Stimulated activated CD4-positive, alpha-beta T cell treated with anti-CD3 and anti-CD28 coated beads, Interleukin-1b, Interleukin-23, amount 100 ng/mL, for 4 hours (primary cell): ENCODE measurements at places on chromosomes 1 and 21.
A peak's percentile ranks its signal among the peaks of the same experiment; 100 is the strongest.

GRCh38 chr1:84700070-84700469 lies 9.8 kb upstream of the SSX2IP start:
- DNase-seq = no peak

- no peak for DNase-seq
Observed at GRCh38 chr1:111242805-111243523, 15.5 kb downstream of the CHI3L2 start.

DNA sequence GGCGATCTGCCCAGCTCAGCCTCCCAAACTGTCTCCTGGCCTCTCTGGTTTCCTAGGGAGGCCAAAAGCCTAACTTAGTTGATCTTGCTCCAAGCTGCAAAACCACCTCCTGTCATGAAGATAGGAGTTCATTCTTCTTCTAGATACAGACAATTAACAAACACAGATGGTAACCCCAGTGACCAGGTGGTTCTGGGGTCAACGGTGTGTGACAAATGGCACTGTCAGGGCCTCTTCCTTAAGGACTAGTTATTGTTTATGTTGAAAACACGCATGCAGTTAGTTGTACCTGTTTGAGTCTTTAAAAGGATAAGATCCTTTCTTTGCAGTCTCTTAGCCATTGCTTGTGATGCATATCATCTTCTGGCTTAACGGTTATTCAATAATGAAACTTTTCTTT lies 4.6 kb upstream of the UMODL1 start:
- no peak for DNase-seq

- DNase-seq = no peak
Observed at GRCh38 chr21:45177039-45177438, 102.7 kb downstream of the ADARB1 start.

DNA sequence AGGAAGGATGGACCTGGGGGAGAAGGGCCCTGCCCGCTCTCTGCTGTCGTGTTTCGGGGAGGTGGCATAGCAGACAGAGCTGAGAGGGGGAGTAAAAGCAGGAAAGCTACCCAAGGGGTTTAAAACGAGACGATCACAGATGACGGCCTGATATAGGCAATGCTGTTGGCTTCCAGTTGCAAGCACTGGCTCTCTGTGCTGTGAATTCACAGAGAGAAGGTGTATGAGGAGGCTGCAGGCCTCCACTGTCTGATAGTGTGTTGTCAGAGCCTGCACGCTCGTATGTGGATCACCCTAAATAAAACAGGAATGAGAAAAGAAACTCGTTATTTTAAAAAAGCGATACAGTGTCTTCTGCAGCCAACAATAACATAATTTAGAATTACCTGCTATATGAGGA lies 57.4 kb downstream of the LGR6 start:
- no peak for DNase-seq

DNA sequence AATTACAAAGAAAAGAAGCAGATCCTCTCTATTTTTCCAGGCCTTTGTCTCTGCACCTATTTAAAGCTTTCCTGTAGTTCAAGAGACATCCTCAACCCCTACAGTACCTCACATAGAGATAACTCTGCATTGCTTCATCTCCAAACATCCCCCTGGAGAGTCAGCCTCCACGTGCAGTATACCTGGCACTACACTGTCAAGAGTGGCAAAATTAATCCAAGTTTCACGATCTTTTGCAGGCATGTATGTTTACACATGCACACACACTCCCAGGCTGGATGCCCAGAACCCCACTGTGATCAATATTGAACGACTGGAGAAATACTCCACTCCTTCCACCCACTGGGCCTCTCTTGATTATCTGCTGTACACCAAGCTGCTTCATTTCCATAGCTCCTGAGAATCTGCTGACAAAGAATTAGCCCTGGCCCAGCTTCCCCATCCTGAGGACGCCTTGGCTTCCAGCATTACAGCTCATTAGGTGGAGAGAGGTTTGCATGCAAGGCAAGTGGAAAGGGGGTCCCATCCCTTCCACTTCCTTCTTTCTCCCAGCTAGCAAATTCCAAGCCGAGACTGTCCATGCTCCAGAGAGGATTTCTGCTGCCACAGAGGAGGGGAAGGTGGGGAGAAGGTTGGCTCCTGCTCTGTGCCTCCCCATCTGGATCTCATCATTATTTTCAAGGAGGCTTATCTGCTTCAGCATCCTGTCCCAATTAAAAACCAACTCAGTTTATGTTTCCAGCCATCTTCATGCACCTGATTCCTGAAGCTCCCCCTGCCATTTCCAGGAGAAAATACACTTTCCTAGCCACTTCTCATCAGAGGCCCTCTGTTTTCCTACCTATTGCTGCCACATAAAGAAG lies 66.5 kb upstream of the GOLT1A start:
- DNase-seq = no peak

DNA sequence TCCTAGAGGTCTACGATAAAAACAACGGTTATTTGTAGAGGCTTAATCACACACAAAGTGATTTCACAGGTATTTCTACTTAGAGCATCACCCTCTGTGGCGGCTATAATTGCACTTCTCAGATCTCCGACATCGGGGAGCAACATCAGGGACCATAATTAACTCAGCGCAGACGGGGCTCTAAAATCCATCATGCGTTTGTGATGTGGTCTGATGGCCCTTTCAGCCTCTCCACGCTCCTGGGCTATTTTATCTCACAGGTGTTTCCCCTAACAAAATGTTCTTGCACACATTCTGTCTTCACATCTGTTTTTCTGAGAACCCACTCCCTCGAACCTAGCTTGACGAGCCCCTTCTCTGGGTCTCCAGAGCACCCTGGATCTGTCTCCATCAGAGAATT lies 146.3 kb upstream of the DUSP10 start:
- DNase-seq = no peak

DNA sequence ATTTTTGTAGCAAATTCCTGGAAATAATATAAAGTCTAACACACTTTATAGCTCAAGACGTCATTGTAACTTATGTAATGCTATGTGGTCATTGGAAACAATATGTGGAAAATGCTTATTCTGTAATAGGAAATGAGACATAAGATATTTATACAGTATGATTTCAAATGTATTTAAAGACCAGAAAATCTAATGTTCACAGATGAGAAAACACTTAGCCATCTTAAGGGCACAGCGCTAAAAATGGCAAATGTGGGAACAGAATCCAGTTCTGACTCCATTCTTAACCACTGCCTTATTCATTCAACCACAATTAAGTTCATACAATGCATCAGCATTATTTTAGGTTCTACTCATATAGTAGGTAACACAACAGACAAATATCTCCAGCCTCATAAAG lies 12.5 kb downstream of the CSDE1 start:
- DNase-seq = no peak

DNA sequence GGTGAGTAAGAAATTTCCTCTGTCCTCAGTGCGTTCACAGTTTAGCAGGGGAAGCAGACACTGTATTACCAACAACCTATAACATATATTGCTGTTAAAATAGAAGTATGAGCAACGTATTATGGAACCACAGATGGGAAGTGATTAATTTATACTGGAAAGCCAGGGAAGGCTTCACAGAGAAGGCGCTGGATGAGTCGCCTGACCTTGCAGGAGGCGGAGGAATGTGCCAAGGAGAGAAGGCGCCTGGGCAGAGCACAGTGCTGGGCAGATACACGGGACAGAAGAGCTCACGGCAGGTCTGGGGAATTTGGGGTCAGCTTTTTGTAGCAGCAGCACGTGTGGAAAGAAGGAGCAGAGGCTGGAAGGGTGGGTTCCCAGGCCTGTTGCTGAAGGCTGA lies 116.3 kb downstream of the DHRS3 start:
- DNase-seq = no peak

DNA sequence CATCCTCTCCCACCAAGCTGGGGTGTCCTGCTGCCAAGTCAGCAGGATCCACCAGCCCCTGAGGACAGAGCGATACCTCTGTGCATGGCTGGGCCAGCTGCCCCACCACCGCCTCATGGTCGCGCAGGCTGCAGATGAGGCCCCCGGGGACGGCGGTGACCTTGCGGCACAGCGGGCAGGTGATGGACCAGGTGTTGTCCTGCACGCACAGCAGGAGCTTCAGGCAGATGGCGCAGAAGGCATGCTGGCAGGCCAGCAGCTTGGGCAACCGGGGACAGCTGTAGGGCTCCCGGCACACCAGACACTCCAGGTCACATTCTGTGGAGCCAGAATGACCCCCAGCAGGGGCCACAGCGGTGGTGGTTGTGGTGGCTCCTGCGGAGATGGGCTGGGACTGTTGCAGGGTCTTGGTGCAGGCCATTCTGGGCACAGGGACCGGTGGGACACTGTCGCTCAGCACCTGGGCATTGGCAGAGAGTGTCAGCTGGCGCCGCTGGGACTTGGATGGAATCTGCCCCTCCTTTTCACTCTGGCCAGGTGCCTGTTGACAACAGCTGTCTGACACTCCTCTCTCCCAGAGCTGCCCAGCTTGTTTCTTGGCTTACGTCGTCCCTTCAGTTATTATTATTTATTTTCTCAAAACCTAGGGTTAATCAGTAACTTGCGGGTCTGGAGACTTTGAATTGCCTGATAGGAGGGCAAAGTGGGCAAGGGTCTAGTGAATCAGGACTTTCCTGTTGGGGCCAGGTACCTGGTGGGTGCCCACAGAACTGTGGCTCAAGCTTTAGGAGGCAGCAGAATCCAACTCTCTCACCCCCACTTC lies at the start of gene RNF186:
RNF186 (minus strand) TSS at position 603 of the 823 bp plus-strand sequence; CDS start at position 421, 182 bp downstream.
- no peak for DNase-seq

- no peak for DNase-seq
Observed at GRCh38 chr21:36450511-36450910, 29.4 kb downstream of the CLDN14 start.

GRCh38 chr1:3172431-3173380 lies 103.7 kb downstream of the PRDM16 start:
- no peak for DNase-seq

DNA sequence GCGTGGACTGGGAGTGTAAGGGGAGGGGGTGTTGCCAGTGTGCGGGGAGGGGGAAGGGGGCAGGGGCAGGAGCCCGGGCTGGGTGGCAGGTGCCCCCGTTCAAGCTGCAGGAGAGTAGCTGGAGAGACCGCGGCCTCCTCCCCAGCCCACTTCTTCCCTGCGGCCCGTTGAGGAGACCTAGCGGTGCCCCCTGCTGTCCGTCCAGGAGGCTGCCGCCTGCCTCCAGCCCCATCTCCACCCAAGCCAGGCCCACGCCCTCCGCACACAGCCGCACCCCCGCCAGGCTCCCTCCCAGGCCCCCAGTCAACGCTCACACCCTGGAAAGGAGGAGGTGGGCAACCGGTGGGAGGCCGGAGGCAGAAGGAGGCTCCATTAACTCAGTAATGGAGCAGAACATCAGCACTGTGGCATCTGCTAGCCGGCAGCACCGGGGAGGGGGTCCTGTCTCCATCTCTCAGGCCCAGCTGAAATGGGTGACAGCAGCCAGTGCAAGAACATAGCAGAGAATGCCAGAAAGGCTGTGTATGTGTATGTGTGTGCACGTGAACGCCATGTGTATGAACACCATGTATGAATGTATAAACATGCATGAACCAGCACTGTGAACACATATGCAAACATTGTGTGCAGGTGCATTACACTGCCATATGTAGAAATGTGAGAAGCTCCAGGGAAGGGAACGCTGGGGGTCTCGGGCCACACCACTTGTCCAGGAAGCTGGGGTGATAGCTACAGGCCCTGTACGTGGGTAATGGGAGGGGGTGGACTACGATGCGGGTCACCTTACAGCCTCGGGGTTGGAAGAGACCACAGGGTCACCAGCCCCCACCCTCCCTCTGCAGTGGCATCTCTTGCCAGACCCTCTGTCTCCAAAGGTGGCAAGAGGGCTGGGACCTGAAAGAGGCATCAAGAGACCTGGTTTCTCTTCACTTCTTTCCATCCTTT lies 84.6 kb downstream of the SYT2 start:
- DNase-seq = peak; percentile 13

DNA sequence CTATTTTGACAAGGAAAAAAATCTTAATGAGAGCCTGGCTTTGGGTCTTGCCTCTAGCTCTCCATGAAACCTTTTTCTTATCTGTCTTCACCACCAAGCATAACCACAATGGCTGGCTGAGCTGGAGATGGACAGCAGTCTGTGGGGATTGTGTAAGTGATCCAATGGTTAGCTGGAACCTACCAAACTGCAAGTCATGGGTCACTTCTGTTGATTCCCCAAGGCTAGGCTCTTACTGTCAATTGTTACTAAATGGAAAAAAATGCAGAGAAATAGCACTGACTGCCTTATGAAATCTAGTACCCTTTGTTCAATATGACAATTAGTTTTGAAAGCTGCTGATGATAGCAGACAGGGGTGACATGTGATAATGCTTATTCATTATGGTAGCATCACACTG lies 359.0 kb downstream of the ST6GALNAC3 start:
- DNase-seq = no peak
